Myocyte (in vitro differentiated cells): ENCODE measurements at places on chromosomes 16 and 17.
A peak's percentile ranks its signal among the peaks of the same experiment; 100 is the strongest.

GRCh38 chr17:4219241-4219640, 44.5 kb downstream of the ANKFY1 start:
- DNase-seq = no peak

DNA sequence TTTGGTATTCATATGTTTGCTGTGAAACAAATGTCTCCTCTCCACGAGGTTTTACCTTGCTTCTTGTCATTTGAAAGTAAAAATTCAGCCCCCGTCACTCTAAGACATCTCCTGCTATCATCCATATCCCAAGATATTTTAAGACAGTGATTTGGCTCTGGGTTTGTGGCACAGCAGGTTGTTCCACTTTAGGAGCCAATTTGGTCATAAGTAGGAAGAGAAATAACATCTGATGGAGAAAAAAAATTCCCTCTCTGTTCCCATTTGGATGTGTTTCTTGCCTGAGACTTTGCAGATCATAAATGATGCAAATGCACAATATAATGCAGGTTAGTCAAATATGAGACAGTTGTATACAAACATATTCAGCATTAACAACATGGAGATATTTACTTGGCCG, 309.5 kb downstream of the CDH8 start:
- no peak for DNase-seq

DNA sequence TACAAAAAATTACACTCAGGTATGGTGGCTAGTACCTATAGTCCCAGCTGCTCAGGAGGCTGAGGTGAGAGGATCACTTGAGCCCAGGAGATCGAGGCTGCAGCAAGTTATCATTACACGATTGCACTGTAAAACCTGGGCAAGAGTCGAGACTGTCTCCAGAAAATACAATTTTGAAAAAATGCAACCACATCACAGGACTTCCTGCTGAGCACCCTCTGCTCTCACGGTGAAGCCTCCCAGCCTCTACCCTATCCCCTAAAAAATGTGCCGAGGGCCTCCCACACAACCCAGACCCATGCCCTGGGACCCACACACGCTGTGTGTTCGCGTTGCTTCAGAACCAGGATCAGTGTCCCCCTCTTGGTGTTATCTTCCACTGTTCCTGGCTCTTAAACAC, 236.1 kb downstream of the CPPED1 start:
- no peak for DNase-seq

GRCh38 chr17:79114458-79115301, 40.1 kb downstream of the ENGASE start:
- peak; percentile 24 for DNase-seq

DNA sequence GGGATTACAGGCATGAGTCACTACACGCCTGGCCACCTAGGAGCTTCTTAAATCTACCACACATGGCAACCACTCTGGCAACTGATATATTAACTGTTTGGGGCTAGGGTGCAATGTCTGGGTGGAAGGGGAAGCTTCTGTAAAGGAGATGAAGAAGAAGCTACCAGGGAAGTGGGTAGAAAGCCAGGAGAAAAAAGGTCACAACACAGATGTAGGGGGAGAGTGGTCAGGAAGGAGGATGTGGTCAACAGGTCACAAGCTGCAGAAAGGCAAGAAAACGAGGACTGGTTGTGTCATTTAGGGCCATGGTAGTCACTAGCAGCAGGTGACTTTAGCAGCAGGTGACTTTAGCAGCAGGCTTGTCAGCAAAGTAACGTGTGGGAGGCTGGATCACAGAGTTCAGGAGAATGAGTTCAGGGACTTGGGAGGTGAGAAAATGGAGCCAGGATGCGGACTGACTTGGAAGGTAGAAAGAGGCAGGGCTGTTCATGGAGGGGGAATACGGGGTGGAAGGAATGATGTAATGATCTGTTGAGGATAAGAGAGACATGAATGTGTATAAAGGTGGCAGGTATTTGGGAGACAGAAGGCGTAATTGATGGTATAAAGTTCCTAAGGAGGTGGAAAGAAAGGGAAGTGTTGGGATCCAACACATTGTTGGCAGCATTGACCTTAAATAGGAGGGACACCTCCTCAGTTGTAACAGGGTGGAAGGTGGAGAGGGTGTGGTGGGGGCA, 16.3 kb upstream of the WFIKKN2 start:
- no peak for DNase-seq

DNA sequence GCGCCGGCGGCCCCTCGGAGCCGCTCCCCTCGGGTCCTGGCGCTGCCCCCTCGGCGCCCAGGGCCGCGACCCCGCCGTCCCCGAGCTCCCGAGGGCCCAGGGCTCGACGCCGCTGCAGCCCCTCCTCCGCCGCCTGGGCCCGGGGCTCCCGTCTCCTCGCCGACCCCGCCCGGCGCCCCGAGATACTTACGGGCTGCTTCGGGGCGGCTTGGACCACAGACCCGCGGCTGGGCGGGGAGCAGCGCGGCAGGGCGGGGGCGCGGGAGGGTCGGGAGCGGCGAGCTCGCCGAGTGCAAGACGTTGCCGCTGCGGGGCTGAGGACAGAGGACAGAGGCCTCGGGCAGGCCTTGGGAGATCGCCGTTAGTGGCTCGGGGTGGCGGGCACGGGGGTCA, 290 bp downstream of the TOB1 start:
- DNase-seq = no peak

DNA sequence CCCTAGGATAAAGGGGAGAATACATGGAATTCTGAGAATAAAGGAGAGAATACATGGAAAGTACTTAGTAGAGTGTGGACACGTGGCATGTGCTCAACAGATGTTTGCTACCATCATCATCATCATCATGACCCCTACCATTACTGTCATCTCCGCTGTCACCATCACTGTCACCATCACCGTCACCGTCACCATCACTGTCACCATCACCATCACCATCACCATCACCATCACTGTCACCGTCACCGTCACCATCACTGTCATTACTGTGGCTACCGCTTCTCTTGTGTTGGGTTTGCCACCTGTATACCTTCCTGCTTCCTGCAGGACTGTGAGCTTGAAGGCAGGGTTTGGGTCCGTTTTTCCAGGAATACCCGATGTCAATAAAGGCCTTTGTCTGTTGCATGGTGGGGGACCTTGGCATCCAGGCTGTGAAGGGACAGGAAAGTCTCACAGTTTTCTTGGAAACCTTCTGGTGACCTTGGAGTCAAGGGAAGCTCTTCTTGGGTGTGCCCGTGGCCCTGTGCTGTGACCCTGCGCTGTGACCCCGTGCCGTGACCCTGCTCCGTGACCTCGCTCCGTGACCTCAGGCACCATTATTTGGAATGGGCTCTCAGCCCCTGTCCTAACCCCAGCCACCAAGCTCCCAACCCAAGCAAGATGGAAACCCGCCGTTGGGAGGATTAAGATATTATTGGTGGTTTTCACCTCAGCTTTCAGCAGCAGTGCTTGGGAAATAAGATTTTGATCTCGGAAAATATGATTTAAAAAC, 14.4 kb downstream of the CMIP start:
- no peak for DNase-seq

DNA sequence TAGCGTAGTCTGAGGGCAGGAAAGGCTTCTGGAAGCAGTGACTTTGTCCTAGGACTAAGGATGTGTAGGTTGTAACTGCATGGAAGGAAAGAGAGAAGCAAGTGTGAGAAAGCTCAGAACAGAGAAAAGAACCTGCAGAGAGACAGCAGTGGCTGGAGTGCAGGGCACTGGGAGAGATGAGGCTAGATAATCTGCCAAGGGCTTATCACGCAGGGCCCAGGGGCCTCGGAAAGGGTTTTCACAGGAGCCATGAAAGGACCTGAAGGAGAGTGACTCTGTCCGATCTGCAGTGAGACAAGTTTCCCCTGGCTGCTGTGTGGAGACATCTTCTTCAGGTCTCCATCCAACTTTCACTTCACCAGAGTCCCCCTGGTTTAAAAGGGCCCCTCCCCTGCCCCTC, 7.1 kb upstream of the SRCAP start:
- DNase-seq = no peak
